ENCODE measurements at places on chromosomes 1 and 21. TPM values are rescaled to one million over a fixed set of nuclear protein-coding genes. Genes with fewer than 3 reads are reported as not detected.

TSNAX gene
- 29.0 TPM for total RNA-seq

ORC1 gene
- total RNA-seq, result 9.9 TPM

OMA1 gene
- 116 TPM for total RNA-seq

PTAFR gene
- total RNA-seq, result 37.8 TPM

TMEM81 gene
- 1.7 TPM for total RNA-seq

EPHA2 gene
- total RNA-seq, result not detected

NTMT2 gene
- total RNA-seq, result not detected

CD164L2 gene
- not detected for total RNA-seq

ELOA gene
- total RNA-seq, result 14.6 TPM

TLR5 gene
- total RNA-seq, result not detected

OR2L5 gene
- total RNA-seq, result 0.19 TPM

SMCP gene
- not detected for total RNA-seq

NLRP3 gene
- total RNA-seq, result not detected

C8A gene
- total RNA-seq, result not detected

TIAM1 gene
- 1.6 TPM for total RNA-seq

CELA2A gene
- not detected for total RNA-seq

KCNAB2 gene
- 57.0 TPM for total RNA-seq

CYYR1 gene
- total RNA-seq, result not detected

EFNA1 gene
- not detected for total RNA-seq

PAPPA2 gene
- not detected for total RNA-seq

LYPLA2 gene
- 43.1 TPM for total RNA-seq

WNT4 gene
- total RNA-seq, result not detected

WNT9A gene
- total RNA-seq, result not detected

FCRL5 gene
- total RNA-seq, result 0.93 TPM

CADM3 gene
- total RNA-seq, result not detected

C4BPA gene
- not detected for total RNA-seq

BSND gene
- total RNA-seq, result not detected

THEM5 gene
- not detected for total RNA-seq

CORT gene
- 0.34 TPM for total RNA-seq

OLFM3 gene
- total RNA-seq, result not detected

PTPRU gene
- 1.1 TPM for total RNA-seq

WNT3A gene
- total RNA-seq, result not detected

SPRR4 gene
- total RNA-seq, result not detected

NBPF19 gene
- 6.4 TPM for total RNA-seq

FCRL1 gene
- 109 TPM for total RNA-seq

S100A7 gene
- not detected for total RNA-seq

NCSTN gene
- total RNA-seq, result 76.9 TPM

DUSP12 gene
- total RNA-seq, result 102 TPM

PIGR gene
- not detected for total RNA-seq

ARMH1 gene
- 7.7 TPM for total RNA-seq

MAP3K7CL gene
- total RNA-seq, result 34.8 TPM

TMEM125 gene
- not detected for total RNA-seq

LCE2B gene
- not detected for total RNA-seq

SLC30A10 gene
- total RNA-seq, result not detected

ZNF124 gene
- total RNA-seq, result 75.6 TPM

TMEM52 gene
- total RNA-seq, result not detected

CYP4X1 gene
- total RNA-seq, result not detected

ADARB1 gene
- total RNA-seq, result 2.0 TPM

TINAGL1 gene
- not detected for total RNA-seq

SPRR3 gene
- not detected for total RNA-seq

TMEM200B gene
- total RNA-seq, result not detected

GCSAML gene
- total RNA-seq, result not detected

SPRR2A gene
- not detected for total RNA-seq

REN gene
- total RNA-seq, result not detected

CCDC30 gene
- 2.1 TPM for total RNA-seq

Measured in Karpas-422 (cell line).